Small intestine (tissue), 16 donors: ENCODE measurements at places on chromosomes 13 and 19.

DNA sequence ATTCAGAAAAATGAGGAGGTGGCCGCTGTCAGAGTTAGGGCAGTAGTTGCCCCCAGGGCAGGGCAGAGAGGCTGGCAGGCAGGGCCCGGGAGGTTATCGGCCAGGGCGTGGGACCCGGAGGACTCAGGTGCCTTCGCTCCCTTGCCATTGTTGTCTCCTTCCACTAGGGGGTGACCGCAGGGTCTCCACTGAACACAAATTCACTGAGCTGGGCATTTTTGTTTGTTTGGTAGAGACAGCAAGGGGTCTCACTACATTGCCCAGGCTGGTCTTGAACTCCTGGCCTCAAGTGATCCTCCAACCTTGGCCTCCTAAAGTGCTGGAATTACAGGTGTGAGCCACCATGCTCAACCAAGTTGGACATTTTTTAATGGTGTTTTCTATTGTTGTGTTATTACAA lies 25.1 kb downstream of the CARS2 start:
- H3K4me3 ChIP-seq = no peak overlapping the region
- no peak for DNase-seq
- no peaks in the 10 kb centered on the region for H3K27me3 ChIP-seq

DNA sequence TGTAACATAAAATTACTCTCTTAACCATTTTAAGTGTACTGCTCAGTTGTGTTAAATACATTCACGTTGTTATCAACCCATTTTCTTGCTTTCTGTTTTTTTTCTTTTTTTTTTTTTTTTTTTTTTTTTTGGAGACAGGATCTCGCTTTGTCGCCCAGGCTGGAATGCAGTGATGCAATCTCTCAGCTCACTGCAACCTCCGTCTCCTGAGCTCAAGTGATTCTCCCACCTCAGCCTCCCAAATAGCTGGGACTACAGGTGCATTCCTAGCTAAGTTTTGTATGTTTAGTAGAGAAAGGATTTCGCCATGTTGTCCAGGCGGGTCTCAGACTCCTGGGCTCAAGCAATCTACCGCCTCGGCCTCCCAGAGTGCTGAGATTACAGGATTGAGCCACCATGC lies 42.5 kb upstream of the C13orf42 start:
- H3K4me1 ChIP-seq = no peaks in the 10 kb centered on the region
- no peak overlapping the region for H3K4me3 ChIP-seq
- no peak for DNase-seq
- no peak overlapping the region for H3K27ac ChIP-seq

- H3K36me3 ChIP-seq = no peaks in the 10 kb centered on the region
- H3K4me3 ChIP-seq = no peak overlapping the region
- no peaks in the 10 kb centered on the region for H3K27me3 ChIP-seq
- no peak for DNase-seq
- no peak overlapping the region for H3K27ac ChIP-seq
- no peaks in the 10 kb centered on the region for H3K4me1 ChIP-seq
Observed at GRCh38 chr13:98937911-98938381, 39.9 kb downstream of the DOCK9 start.

DNA sequence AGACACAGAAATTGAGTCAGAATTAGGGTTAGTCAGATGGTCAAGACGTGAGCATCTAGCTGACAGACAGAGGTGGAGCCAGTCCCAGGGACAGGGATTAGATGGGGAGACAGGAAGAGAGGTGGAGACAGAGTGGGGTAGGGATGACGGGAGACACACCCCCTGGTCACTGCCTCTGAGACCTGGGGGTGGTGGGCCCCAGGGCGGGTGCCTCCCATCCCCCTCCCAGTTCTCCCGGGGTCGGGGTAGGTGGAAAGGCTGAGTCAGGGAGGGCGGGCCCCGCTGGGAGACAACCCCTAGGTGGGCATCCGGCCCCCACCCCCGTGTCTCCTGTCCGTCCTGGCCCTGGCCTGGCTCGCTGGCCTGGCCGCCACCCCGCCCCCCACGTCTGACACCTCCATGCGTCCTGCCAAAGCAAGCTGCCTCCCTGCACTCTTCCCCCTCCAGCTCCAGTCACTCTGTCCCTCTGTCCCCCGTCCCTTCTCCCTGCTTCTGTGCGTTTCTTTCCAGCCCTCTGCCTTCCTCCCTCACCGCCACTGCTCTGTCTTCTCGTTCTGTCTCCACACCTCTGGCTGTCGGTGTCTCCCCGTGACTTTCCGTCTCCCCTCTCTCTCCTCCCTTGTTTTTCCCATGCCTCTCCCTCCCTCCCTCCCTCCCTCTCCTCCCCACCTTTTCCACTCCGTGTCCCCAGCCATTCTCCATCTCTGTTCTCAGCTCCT lies 15.1 kb downstream of the CCDC97 start:
- no peak overlapping the region for H3K4me3 ChIP-seq
- no peak overlapping the region for H3K27ac ChIP-seq
- no peaks in the 10 kb centered on the region for H3K4me1 ChIP-seq
- peaks cover 27% of the 10 kb centered on the region for H3K27me3 ChIP-seq

DNA sequence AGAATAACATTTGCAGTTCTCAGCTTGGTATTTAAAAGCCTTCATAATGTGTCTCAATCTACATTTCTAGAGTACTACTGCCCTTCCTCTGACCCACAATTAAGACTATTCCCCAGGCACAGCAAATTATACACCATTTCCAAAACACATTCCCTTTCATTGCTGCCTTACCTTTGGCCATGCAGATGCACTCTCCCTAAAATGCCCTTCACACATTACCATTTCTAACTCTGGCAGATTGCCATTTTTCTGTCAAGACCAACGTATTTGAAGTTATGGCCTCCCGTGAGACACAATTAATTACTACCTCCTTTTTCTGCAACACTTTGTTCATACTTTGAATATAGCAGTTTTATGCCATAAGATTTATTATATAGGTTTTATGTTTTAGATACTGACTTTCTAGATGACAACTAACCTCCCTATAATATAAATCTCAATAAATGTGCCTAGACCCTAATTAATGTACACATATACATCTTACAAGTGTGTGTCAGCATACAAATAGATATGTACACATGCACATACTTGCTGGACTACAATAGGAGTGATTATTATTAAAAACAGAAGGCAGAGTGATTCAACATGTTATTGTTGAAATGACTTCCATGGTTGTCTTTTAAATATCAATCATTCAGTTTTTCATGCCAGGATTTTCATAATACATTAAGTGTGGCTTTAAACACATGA lies 2902.5 kb downstream of the PCDH9 start:
- H3K36me3 ChIP-seq = no peaks in the 10 kb centered on the region
- no peak overlapping the region for H3K4me3 ChIP-seq
- H3K27ac ChIP-seq = no peak overlapping the region
- H3K27me3 ChIP-seq = no peaks in the 10 kb centered on the region
- no peaks in the 10 kb centered on the region for H3K4me1 ChIP-seq

- no peak overlapping the region for H3K4me3 ChIP-seq
- no peaks in the 10 kb centered on the region for H3K4me1 ChIP-seq
- no peak overlapping the region for H3K27ac ChIP-seq
- H3K27me3 ChIP-seq = no peaks in the 10 kb centered on the region
- no peaks in the 10 kb centered on the region for H3K36me3 ChIP-seq
- DNase-seq = no peak
Observed at GRCh38 chr13:35664747-35665146, 188.3 kb upstream of the MAB21L1 start.

GRCh38 chr19:7456964-7457541 lies 31.8 kb downstream of the PEX11G start:
- no peaks in the 10 kb centered on the region for H3K27me3 ChIP-seq
- no peaks in the 10 kb centered on the region for H3K4me1 ChIP-seq
- no peak overlapping the region for H3K27ac ChIP-seq
- DNase-seq = no peak
- peaks cover 34% of the 10 kb centered on the region for H3K36me3 ChIP-seq
